ENCODE measurements at places on chromosomes 1 and 21.

- DNase-seq: no peak
Observed at GRCh38 chr1:18240906-18241305, 133.3 kb downstream of the IGSF21 start.

DNA sequence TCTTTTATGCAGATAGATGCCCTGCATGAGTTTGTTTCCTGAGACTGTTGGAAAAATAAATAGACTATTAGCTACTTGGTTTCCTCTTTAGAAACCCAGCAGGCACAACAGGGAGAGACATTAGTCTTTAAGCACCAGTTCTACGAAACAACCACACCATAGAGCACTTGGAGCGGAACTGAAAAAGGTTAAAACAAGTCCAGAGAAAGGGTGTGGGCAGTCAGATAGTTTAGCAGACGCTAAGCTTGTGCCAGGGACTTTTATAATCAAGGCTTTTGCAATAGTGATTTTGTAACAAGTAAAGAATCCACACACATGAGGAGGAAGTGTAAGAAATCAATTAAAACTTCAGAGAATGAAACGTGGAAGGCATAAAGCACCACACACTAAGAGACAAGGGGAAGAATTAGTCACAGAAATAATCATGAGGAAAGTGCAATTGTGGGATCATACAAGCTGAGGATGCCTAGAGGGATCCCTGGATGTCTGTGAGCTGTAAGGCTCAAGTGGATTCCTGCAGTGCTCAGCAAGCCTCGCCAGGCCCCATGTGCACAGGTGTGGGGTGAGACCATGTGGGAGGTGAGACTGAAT is 37.8 kb upstream of the TLR5 start:
- DNase-seq: no peak

DNA sequence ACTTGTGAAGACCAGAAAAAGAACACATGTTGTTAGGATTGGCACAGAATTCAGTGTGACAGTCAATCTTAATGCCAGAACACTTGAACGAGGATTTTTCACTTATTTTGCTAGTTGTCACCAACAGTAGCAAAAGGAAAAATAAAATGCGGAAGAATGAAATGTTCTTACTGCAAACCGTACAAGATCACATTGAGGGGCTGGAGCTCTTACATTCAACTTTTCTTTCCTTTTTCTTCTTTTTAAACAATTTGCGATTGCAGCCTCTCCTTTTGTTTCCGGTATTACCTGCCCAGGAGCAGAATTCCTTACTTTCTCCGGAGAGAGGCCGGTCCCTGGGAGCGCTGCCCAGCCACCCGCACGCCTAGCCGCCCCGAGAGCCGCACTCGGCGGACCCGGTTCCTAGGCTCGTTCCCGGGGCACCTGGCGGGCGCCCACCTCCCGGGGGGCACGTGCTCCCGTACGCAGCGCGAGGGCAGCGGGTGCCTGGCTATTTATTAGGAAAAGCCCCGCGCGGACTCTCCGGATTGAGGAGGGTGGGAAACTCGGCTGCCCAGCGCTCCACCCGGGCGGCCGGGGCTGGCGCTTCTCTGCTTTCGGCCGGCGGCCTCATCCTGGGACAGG is 1.2 kb upstream of the CAMTA1 start:
- no peak for DNase-seq

DNA sequence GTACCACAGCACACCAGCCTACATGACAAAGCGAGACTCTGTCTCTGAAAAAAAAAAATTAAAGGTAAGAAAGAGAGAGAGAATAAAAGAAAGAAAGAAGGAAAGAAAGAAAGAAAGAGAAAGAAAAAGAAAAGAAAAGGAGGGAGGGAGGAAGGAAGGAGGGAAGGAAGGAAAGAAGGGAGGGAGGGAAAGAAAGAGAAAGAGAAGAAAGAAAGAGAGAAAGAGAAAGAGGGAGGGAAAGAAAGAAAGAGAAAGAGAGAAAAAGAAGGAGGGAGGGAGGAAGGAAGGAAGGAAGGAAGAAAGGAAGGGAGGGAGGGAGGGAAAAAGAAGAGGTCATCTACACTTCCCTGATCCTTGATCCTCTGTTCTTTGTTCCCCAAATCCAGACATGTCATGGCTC is 104.8 kb upstream of the GJB5 start:
- no peak for DNase-seq

DNA sequence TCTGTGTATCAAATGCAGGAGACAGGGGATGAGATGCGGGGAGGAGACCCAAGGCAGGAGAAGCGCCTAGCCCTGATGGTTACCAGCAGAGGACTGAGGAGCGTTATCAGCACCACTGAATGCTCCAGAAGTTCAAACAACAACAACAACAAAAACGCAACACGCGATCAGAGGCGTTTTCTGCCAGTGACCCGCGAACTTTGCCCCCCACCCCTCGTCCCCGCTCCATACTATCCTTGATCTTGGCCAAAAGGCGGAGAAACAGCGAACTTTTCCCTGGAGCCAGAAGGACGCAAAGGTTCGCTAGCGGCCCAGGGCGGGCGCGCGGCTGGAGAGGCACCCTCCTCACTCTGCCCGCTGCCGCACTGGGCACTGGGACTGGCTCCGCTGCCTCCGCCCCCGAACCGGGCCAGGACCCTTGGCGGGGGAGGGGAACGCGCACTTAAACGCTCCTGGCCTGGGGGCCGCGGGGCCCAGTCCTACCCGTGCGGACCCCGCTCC is 699 bp downstream of the ECHDC2 start:
- DNase-seq: no peak

- no peak for DNase-seq
Observed at GRCh38 chr1:54950369-54951163, 29.9 kb upstream of the TMEM61 start.

DNA sequence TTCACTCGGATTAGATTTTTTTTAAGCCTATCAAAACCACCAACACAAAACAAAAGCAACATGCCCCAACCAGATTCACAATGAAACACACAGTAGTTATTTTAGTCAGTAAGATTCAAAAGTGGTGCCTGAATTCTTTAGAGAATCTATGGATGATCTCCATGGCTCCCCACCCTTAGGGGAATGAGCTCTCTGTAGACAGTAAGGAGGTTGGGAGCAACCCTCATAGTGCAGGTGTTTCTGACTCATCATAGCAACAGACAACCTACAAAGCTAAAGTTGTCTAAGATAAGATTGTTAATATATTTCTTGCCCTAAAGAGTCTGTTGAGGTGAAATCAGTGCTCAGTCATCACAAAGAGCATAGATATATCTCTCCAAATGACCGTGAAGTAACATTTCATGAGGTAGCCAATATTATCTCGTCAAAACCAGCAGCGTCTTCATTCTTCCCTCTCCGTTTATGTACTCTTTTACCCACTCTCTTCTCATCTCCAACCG is 78.3 kb downstream of the ADAMTS1 start:
- no peak for DNase-seq

- DNase-seq: no peak
Observed at GRCh38 chr1:16969057-16969611, 11.3 kb downstream of the MFAP2 start.

DNA sequence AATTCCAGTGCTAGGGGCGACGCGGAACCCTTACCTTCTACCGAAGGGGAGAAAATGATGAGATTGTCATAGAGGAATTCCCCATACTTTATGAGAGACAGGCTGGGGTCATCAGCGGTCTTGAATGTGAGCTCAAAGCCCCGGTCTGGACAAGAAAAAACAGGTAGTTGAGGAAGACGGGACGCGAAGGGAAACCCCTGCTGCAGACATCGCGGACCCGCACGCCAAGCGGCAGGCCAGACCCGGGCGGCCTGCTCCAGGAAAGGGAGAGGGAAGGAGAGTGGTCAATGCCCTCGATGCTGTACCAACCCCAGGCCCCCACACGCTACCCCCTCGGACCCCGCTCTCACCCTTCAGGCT is 342 bp downstream of the DDOST start:
- peak; percentile 7 for DNase-seq

DNA sequence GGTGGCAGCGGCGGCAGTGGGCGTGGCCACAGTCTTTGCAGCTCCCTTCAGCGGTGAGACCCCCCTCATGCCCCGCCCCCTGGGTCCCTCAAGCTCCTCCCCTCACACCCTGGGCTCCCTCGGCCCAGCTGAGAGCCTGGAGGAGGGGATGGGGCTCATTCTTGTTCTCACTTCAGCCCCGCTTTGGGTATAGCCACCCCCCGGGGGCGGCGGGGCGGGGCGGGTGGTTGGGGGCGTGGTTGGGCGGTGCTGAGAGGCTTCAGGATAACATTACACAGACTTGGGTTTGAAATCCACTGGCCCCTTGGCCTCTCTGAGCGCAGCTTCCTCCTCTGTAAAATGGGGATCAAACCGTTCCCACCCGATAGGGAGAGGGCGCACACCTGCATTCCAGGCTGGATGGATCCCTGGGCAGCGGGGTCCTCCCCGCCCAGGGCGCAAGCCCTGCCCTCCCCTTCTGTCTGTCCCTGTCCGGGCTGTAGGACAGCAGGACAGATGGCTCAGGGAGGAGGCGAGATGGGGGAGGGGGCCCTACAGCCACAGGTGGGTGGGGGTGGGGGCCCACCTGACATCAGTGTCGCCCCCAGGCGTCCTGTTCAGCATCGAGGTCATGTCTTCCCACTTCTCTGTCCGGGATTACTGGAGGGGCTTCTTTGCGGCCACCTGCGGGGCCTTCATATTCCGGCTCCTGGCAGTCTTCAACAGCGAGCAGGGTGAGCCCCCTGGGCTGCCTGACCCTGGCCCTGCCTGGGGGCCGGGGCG is 5.1 kb downstream of the CLCNKA start:
- no peak for DNase-seq

- DNase-seq: no peak
Observed at GRCh38 chr1:58158506-58159433, 387.8 kb downstream of the OMA1 start.

DNA sequence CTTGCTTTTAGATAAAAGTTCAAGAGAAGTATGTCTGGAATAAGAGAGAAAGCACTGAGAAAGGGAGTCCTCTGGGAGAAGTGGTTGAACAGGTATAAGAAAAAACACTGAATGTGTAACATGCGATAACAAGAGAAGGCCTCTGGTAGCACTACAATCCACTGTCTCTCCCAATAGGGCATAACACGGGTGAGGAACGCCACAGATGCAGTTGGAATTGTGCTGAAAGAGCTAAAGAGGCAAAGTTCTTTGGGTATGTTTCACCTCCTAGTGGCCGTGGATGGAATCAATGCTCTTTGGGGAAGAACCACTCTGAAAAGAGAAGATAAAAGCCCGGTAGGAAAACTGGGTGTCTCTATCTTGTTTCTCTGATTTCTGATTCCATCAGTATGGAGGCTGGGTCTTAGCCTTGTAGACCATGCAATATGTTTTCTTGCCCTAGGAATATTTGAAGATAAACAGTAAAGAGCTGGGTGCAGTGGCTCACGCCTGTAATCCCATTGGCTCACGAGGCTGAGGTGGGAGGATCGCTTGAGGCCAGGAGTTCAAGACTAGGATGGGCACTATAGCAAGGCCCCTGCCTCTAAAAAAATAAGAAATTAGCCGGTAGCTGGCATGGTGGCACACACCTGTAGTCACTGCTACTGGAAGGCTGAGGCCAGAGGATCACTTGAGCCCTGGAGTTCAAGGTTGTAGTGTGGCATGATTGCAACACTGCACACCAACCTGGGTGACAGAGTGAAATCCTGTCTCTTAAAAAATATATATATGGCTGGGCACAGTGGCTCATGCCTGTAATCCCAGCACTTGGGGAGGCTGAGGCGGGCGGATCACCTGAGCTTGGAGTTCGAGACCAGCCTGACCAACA is 40.4 kb downstream of the DAP3 start:
- no peak for DNase-seq

DNA sequence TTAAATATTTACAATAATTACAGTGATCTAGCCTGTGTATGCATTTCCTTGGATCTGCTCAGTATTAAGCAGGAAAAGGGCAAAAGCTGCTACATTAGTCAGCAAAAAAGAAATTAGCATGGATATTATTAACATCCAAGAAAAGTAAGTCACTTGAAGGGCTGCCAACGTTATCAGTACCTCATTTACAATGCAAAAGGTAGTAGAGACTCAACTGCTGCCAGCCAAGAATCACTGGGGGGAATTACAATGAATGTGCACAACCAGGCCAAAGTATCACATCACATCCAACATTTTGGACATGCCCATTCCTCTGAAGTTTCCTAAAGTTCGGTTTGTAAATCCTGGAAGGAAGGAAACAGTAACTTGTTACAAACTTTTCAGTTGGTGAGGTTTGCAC is 1.9 kb downstream of the CNN3 start:
- DNase-seq: no peak

DNA sequence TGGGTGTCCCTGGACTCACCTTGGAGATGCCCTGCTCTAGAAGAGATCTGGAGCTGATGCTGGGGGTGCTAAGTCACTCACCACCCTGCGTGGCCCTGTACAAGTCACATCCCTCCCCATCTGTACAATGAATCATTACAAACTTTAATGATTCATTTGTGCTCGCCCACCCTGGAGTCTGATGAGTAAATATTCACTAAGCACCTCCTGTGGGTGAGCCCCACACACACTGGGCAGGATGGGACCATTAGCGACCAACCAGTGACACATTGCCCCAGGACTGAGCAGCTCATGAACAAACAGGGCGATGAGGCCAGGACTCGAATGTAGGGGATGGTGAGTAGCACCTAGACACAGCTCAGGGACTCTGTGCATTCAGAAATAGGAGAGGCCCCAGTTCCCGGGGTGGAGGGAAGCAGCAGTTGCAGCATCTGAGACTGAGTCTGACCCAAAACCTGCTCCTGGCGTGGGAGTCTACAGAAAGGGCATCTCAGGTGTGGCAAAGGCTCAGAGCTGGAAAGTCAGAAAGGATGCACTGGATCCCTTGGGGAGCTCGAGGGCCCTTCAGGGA is 18.1 kb upstream of the PDZK1IP1 start:
- DNase-seq: no peak

DNA sequence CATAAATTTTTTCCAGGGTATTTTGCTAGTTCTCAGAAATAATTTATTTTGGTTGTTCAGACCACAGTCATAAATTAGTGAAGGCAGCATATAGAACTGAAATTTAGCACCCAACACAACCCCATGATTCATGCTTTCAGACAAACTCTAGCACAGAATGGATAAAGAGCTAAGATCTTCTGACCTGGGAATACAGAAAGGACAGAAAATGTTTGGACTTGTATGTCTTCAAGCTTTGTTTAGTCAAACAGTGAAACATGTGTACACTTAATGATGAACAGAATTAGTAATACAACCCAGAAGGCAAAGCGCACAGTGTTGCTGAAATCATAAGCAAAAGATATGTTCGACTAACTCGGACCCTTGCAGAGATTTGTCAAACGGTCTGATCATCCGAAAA is 205.6 kb downstream of the APP start:
- no peak for DNase-seq

DNA sequence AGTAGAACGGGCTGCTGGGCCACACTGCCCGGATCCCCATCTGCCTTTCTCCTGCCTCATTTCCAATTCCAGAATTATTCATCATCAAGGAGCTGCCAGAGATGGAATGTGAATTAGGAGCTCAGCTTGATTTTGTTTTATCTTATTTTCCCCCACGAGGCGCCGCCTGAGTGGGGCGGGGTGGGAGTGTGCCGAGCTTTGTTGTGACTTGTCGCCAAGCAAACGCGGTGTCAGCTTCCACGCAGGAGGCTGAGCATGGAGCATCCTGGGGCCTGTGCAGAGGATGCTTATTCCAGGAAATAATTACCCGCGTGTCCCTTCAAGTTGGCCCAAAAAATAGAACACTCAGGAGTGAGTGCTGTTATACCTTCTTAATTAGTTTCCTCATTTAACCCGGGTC is 91.2 kb downstream of the HMGB4 start:
- no peak for DNase-seq
